Stimulated activated CD8-positive, alpha-beta memory T cell treated with anti-CD3 and anti-CD28 coated beads, Interleukin-12 subunit alpha, Interleukin-12 subunit beta, amount 100 ng/mL, for 1 hour (primary cell): ENCODE measurements at places on chromosomes 7 and 10.

DNA sequence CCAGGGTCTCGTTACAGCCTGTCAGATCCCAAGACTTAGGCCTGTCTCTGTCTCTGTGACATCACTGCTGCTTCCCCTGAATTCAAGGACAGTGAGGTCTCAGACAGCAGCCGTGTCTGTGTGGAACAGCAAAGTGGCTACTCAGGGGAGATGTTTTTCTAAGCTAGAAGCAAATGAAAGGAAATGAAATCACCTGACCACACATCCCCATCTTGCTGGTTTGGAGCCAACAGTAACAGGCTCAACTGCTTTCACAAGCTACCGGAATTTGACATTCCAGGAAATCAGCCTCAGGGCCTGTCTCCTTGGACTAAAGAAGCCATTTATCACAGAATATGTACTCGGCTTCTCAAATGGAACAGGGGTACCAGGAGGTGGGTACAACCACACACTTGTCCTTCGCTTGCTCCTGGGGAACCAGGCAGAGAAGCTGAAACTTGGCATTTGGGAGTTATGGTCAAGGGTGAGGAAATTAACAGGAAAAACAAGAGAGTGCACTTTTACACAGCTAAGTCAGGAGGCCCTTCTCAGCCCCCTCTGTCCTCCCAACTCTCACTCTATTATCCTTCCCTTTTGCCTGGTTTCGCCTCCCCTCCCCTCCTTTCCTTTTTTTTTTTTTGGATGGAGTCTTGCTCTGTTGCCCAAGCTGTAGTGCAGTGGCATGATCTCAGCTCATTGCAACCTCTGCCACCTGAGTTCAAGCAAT, 73.2 kb downstream of the SPDYE5 start:
- no peak for DNase-seq

DNA sequence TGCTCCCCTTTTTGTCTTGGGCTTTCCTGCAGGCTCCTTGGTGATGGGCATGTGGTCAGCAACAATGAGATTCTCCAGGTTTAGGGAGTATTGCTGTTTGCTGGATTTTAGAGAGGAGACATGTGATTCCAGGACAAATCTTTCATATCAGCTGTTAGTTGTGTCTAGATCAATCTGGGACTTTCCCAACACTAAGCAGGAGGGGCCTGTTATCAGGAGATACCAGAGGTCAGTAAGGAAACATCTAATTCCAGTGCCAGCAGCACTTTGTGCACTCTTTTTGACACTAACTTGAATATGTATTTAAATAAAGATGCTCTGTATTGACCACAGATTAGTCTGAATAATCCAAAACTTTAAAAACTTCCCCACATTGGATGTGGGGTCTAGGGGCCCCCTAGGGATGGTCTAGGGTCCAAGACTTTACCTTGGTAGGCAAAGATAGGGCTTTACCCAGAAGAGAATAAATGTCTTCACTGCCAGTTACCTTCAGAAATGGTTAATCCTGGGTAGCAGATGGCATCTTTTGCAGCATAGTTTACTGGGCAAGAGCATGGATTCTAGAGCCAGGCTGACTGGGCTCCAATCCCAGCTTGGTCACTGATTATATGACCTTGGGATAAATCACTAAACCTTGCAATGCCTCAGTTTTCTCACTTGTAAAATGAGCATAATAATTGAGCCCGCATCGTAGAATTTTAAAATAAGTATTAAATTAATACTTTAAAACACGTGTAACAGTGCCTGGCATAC, 6.4 kb upstream of the FIGNL1 start:
- no peak for DNase-seq

- DNase-seq, result no peak
These were observed 208.9 kb downstream of the DNAJB6 start for GRCh38 chr7:157545681-157546060.

DNA sequence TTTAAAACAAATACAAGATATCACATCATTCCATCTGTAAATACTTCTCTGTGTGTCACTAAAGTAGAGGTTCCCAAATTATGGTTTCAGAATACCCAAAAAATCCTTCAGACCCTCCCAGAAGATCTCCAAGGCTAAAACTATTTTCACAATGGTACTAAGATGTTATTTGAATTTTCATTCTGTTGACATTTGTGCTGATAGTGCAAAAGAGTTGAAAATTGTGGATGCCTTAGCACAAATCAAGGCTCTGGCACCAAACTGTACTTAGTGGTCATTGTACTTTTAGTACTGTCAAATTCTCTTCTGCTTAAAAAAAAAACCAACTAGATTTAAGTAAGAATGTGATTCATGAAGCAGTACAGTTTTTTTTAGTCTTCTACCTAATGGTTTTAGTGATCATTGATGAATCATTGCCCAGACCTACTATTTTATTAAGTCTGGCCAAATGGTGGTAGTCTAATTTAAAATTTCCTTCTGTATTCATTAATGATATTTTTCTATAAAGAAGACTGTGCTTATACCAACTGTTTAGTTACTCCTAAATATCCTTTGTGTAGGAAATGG, 50.5 kb downstream of the TPST1 start:
- no peak for DNase-seq

DNA sequence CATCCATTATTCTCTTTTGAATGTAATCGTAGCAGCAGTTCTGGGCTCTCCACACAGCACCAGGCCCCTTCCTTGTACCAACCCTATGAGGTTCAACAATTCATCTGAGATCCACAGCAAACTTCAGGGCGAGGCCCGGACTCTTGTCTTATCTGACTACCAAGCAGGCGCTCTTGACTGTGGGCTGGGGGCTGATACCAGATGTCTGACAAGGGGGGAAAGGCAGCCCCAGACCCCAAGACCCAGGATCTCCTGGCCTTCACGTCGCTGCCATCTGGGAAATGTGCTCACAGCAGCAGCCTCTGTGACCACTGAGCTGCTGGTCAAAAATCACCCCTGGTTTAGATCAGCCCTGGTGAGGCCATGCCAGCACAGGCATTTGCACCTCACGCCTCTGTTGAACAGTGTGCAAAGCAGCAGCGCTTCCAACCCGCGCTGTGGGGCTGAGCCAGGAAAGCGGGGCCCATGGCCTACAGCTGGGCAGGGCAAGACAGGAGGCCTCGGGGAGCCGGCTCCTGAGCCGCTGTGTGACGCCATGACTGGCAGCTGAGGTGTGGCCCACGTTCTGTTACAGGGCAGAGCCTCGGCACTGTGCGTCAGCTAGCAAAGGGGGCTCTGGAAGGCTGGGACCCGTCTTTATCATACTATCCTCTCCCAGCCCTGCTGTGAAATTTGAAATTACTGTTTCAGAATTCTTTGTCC, 143.9 kb downstream of the PAXIP1 start:
- no peak for DNase-seq

DNA sequence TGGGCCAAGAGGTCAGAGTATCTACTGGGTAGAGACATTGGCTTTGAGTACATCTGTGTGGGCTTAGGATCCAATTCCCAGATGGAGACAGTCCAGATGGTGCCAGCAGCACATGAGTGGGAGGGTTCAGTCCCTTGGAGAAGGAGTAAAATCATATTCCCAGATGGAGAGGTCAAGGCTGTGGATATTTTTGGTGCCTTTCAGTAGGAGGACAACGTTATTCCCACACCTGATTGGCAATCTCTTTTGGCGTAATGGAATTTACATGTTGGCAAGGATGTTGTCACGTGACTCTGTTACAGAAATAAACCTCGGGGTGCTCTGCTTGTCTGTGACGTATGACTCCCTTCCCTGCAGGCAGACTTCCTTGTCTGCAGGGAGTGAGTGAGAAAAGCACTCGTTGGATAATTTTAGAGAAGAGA, 27.6 kb downstream of the NPS start:
- no peak for DNase-seq

DNA sequence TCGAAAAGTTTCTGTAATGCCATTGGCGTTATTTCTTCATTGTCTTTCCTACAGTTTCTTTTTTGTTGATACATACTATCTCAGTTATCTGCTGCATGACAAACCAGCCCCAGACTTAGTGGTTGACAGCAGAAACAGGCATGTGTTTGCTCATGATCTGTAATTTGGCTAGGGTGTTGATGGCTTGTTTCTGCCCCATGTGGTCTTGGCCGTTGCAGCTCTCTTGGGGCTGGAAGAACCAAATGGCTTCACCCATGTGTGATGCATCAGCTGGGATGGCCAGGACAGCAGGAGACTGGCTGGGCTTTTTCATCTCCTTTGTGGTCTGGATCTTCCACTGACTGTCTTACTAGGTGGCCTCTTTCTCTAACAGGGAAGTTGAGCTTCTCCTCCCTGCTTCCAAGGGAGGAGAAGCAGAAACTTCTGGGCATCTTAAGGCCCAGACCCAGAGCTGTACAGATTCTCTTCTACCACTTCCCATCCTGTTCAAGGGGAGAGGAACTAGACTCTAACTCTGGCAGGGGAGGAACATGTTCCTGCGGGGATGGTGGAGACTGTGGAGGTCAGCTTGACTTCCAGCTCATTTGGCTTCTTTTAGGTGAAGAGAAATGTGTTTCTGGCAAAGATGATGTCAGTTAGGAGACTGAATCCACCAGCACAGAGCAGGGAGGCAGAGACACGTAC, 89.3 kb downstream of the FANK1 start:
- DNase-seq, result no peak

DNA sequence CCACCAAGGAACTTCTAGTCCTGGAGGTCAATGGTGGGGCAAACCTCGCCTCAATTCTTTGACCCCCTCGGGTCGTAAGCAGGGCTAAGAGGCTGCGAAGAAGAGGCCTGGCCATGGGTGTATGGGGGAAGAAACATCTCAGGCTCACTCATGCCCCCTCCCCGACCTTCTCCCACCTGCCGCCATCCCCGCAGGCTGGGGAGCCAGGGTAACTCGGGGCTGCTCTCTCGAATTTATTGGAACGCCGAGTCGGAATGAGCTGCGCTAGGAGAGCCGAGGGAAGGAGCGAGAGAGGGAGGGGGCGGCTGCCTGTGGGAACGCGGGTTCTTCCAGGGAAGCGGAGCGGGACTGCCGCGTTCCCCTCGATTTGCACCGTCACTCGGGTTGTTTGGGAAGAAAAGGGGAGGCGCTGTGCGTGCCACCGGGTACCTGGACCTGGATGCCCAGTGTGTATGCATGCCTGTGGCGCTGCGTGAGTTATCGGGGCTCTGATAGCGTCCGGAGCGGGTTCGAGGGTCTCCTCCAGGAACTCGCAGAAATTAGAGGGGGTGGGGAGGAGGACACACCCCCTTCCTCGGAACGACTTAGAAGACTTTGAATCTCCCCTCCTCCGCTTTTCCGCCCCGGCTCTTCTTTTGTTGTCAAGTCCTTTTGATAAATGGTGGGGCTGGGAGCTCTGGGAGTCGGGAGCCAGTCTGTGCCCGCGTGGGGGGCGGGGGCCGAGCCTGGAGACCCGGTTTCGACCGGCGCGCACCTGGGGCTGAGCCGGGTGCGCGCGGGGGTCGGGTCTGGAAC, 1.8 kb upstream of the ZNF503 start:
- DNase-seq, result no peak

GRCh38 chr10:17335065-17335464, 107.0 kb downstream of the VIM start:
- no peak for DNase-seq
